B cell (primary cell): ENCODE measurements at places on chromosomes 16 and 17. TPM values are rescaled to one million over a fixed set of nuclear protein-coding genes. Genes with fewer than 3 reads are reported as not detected.

The CDRT15 gene
- total RNA-seq: not detected in 2 replicates

The P2RX5 gene
- total RNA-seq: 405 and 410 TPM in 2 replicates

The RPRML gene
- total RNA-seq: 0.89 and 1.1 TPM in 2 replicates

The SLC6A2 gene
- not detected in 2 replicates for total RNA-seq

The SEPTIN12 gene
- total RNA-seq: not detected in 2 replicates

The KRTAP4-9 gene
- total RNA-seq: not detected in 2 replicates

The SEC14L1 gene
- 100 and 103 TPM in 2 replicates for total RNA-seq

The CSH2 gene
- not detected in 2 replicates for total RNA-seq

The KRTAP2-2 gene
- total RNA-seq: not detected in 2 replicates

The IL21R gene
- total RNA-seq: 28.5 and 31.6 TPM in 2 replicates

The MT1F gene
- total RNA-seq: 4.3 and 7.6 TPM in 2 replicates

The CDK3 gene
- 13.2 and 15.0 TPM in 2 replicates for total RNA-seq

The PRSS21 gene
- 1.8 and 2.0 TPM in 2 replicates for total RNA-seq

The C16orf46 gene
- total RNA-seq: 0.73 TPM in 1 of 2 replicates, not detected in the other

The EFCAB5 gene
- 2.3 and 3.0 TPM in 2 replicates for total RNA-seq

The TBC1D3G gene
- not detected in 2 replicates for total RNA-seq

The MYOCD gene
- 0.15 and 0.32 TPM in 2 replicates for total RNA-seq

The TMEM235 gene
- total RNA-seq: not detected in 2 replicates

The SCIMP gene
- total RNA-seq: 87.3 and 87.4 TPM in 2 replicates

The PRSS33 gene
- not detected in 2 replicates for total RNA-seq

The SMIM36 gene
- total RNA-seq: not detected in 2 replicates

The KRT32 gene
- not detected in 2 replicates for total RNA-seq

The MYH2 gene
- not detected in 2 replicates for total RNA-seq

The MMD gene
- total RNA-seq: 26.4 and 29.4 TPM in 2 replicates

The FOXL1 gene
- not detected in 2 replicates for total RNA-seq

The SLC13A2 gene
- total RNA-seq: not detected in 2 replicates

The TPSB2 gene
- not detected in 2 replicates for total RNA-seq

The GDE1 gene
- total RNA-seq: 24.1 and 25.3 TPM in 2 replicates

The ODAD4 gene
- 0.27 and 0.56 TPM in 2 replicates for total RNA-seq

The CHCT1 gene
- total RNA-seq: not detected in 2 replicates

The PYDC1 gene
- total RNA-seq: not detected in 2 replicates

The CLDN7 gene
- total RNA-seq: 1.2 TPM in 2 replicates

The ARSG gene
- 18.1 and 18.4 TPM in 2 replicates for total RNA-seq

The ENO3 gene
- 32.5 and 34.8 TPM in 2 replicates for total RNA-seq

The BICDL2 gene
- total RNA-seq: 0.20 TPM in 1 of 2 replicates, not detected in the other

The PRSS22 gene
- total RNA-seq: not detected in 2 replicates

The ZFPM1 gene
- total RNA-seq: 32.2 and 34.6 TPM in 2 replicates

The GFER gene
- total RNA-seq: 28.2 and 30.4 TPM in 2 replicates

The DHX58 gene
- total RNA-seq: 34.6 and 39.7 TPM in 2 replicates

The MRPL45 gene
- total RNA-seq: 17.6 and 20.2 TPM in 2 replicates

The OR3A3 gene
- not detected in 2 replicates for total RNA-seq

The RNFT1 gene
- 46.5 and 49.4 TPM in 2 replicates for total RNA-seq

The TBC1D3I gene
- 1.9 and 4.4 TPM in 2 replicates for total RNA-seq

The TERB1 gene
- 0.71 TPM in 1 of 2 replicates, not detected in the other for total RNA-seq

The KRT36 gene
- not detected in 2 replicates for total RNA-seq

The SYT17 gene
- 25.1 and 27.7 TPM in 2 replicates for total RNA-seq

The AGRP gene
- total RNA-seq: not detected in 2 replicates

The ARL6IP1 gene
- total RNA-seq: 106 and 109 TPM in 2 replicates

The BRCA1 gene
- 7.2 and 9.0 TPM in 2 replicates for total RNA-seq

The GRB7 gene
- 0.78 and 0.84 TPM in 2 replicates for total RNA-seq

The HSPB9 gene
- total RNA-seq: not detected in 2 replicates

The CDK12 gene
- total RNA-seq: 117 and 134 TPM in 2 replicates

The SCN4A gene
- total RNA-seq: 1.1 TPM in 2 replicates

The MT4 gene
- total RNA-seq: not detected in 2 replicates

The DNAI2 gene
- not detected in 2 replicates for total RNA-seq
